ENCODE measurements at places on chromosomes 1 and 21.

- DNase-seq = peak; percentile 100
These were observed 43.4 kb downstream of the PLPP3 start for GRCh38 chr1:56535939-56536338.

- DNase-seq = no peak
These were observed 27.2 kb upstream of the LRRC8C start for GRCh38 chr1:89605692-89606091.

GRCh38 chr1:218969006-218969405 lies 204.7 kb upstream of the LYPLAL1 start:
- no peak for DNase-seq

- no peak for DNase-seq
These were observed 40.9 kb downstream of the ACTL8 start for GRCh38 chr1:17795836-17796645.

GRCh38 chr1:45306319-45306718 lies 20.4 kb upstream of the HPDL start:
- no peak for DNase-seq

GRCh38 chr1:150841626-150842025 lies 33.6 kb upstream of the CTSK start:
- DNase-seq = no peak

DNA sequence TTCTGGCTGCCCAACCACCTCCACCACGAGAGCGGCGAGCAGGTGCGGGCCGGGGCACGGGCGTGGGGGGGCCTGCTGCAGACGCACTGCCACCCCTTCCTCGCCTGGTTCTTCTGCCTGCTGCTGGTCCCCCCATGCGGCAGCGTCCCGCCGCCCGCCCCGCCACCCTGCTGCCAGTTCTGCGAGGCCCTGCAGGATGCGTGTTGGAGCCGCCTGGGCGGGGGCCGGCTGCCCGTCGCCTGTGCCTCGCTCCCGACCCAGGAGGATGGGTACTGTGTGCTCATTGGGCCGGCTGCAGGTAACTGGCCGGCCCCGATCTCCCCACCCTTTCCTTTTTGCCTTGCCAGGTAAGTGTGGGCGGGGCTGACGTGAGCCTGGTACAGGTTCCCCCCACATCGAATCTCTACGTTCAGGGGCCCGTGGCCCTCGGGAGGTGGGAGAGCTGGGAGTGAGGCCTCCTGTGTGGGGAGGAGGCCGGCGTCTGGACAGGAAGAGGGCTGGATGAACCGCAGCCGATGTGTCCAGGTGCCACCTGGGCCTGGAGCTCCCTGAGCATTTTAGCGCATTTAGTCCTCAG lies 51.7 kb downstream of the COL18A1 start:
- no peak for DNase-seq

GRCh38 chr1:43405219-43405875 lies 15.6 kb downstream of the SZT2 start:
- peak; percentile 41 for DNase-seq

DNA sequence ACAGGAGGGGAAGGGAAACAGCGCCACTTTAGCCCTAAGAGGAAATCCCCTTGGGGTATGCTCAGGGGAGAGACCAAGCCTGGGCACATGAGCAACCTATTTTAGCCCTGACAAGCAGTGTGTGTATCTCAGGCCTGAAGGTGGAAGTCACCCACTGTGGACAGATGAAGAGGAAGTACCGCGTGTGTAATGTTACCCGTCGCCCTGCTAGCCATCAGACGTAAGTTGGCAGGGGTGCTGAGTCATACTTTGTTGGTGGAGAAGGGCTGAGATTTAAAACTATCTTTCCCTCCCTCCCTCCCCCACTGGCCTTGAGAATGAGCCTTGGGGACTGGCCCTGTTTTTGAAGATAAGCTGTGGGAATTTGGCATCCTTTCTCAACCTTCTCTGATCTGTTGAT lies 11.2 kb downstream of the AGO1 start:
- DNase-seq = no peak
